ENCODE measurements at places on chromosomes 3 and 15.

DNA sequence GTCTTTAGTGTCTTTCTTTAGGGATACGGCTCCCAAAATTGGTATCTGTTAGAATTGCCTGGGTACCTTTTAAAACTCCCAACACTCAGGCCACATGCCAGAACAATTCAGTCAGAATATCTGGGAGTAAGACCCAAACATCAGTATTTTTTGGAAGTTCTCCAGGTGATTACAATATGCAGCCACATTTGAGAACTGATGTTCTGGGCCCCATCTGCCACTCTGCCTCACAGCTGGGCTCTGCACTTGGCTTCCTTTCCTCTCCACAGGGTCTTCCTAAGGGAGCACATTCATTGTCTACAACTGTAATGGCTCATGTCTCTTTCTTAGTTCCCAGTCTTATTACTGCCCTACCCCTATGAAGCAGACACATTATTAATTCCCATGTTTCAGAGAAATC, 394.5 kb downstream of the MFSD1 start:
- DNase-seq, result no peak

DNA sequence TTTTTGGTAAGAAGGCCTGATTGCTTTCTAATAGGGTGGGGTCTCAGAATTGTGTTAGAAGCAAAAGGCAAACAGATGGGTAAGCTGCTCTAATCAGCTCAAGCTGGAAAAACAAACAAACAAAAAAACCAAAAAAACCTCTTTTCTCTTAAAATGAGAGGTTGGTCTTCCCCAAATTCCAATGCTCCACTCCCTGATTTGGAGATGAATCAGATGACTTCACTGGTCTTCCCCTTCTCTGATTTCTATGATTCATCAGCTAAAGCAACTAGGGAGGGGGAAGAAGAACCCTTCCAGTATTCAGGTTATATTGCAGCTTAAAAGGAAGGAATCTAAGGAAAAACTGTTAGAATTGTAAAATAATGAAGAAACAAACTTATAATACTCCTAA, 9.6 kb upstream of the ANXA2 start:
- no peak for DNase-seq

DNA sequence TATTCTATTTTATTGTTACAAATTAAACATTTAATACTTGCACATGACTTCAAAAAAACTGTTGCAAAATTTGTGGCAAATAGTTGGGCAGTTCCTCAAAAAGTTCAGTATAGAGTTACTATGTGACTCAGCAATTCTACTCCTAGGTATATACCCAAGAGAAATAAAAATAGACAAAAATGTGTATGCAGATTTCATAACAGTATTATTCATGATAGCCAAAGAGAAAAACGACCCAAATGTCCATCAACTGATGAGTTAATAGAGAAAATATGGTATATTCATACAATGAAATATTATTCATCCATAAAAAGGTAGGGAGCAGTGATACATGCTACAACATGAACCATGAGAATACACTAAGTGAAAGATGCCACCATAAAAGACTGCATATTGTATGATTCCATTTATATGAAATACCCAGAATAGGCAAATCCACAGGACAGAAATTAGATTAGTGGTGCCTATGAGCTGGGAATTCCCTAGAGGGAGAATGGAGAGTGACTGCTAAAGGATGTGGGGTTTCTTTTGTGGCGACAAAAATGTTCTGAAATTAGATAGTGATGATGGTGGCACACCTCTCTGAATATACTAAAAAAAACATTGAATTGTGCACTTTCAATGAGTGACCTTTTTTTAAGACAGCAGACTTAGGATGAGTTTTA, 31.6 kb upstream of the CLASP2 start:
- no peak for DNase-seq

GRCh38 chr3:71778353-71778752, 6.6 kb downstream of the PROK2 start:
- no peak for DNase-seq

- DNase-seq, result no peak
Measured at GRCh38 chr3:58052373-58053273, 44.4 kb downstream of the FLNB start.
